ENCODE measurements at places on chromosomes 5 and 9.

GRCh38 chr5:33631786-33632185 lies 191.0 kb downstream of the TARS1 start:
- DNase-seq = no peak

DNA sequence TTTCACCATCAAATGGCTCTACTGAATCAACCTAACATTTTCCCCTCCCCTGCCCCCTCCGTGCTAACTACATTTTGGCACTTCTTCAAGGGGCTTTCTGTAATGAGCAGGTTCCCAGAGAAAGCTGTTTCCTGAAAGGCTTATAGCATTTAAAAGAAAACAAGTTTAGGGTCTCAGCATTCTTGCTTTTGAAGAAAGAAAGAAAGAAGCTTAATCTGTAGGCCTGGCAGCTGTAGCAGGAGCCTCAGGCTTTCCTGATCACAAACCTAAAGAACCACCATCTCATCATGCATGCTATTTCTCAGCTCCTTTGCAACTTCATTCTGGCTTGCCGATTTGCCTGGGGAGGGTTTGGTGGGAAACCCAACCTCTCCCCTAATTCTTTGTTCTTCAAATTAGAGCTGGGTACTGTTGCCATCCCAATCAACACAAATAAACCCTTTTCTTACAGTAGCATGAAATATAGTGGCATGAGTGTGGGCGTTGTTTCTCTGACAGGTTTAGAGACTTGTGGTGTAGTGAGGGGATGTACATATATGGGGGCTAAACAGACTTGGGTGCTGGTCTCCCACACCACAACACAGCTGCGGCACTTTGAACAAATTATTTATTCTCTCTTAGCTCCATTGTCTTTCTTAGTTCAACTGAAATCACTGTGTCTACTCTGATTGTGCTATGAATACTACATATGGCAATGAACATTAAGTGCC lies 160.5 kb upstream of the TNC start:
- DNase-seq = no peak

DNA sequence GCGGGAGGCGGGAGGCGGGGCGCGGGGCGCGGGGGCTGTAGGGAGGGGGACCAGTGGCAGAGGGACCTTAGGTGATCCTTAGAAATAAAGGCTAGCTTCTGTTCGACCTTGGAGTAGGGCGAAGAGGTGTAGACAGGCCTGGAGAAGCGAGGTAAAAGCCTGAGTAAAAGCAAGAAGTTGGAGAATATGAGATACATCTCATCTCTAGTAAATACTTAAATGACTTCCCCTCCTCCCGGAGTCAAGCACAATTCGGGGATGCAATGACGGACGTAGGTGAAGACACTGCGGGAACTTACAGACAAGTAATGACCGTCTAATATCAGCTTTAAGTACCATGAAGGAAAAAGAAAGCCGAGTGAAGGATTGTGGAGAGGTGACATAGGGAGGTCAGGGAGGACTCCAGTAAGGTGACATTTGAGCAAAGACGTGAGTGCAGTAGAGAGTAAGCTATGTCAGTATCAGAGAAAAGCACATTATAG lies 466 bp downstream of the SMC2 start:
- DNase-seq = no peak

DNA sequence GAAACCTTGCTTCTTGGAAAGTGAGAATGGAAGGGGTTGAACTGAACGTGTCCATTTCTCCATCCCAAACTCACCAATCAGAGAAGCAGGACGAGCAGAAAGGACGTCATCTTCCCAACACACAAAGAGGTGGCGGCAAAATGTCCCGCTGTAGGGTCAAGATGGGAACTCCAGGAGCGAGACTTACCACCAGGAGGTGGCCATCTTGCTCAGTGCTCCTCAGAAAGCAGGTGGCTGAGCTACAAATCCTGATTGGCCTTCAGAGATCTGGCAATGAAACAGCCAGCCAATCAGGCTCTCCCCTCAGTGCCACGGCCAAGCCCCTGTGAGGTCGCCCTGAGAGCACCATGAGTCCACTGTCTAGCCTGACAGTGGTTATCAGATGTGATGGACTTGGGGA lies 259.0 kb downstream of the NDUFS4 start:
- DNase-seq = no peak

DNA sequence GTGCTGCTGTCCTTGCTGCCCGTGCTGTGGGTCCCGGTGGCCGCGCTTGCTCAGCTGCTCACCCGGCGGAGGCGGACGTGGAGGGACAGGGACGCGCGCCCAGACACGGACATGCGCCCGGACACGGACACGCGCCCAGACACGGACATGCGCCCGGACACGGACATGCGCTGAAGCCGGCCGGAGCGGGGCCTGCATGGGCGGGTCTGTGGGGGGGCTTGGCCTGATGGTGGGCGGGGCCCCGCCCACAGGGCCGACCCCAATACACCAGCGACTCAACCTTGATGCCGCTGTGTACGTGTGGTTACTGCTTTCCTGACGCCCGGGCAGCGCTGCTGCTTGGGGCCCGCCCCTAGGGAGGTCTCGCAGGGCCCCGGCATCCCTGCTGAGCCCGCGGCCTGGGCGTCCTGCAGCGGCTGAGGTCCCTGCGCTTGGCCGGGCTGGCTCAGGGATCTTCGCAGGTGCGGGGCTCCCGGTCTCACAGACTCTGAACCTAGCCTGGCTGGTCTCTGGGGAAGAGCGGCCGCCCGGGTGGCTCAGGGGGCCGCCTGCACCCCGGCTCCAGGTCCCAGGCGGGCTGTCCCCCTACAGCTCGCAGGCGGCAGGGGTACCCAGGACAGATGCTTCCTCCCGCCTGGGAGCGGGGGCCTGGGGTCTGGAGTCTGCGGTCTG lies 20.9 kb downstream of the SLC6A18 start:
- DNase-seq = no peak

DNA sequence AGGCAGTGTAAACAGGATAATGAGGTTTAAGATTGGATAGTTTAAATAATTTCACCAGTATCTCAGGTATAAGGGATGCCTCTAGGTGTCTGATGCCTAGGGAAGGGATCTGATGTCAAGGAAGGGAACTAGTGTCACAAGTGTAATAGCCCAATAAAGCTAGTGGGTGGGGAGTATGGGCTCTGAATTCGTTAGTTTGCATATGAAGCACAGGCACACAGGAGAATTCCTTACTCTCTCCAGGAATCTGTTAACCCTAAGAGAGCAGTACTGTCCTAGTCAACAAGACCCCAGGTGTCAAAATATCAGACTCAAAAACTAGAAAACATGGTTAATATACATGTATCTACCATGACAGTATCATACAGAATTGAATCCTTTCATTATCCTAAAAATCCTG lies 352.5 kb upstream of the CYLC2 start:
- no peak for DNase-seq

- DNase-seq = no peak
These were observed 191.4 kb downstream of the MAN2A1 start for GRCh38 chr5:109880907-109881685.

DNA sequence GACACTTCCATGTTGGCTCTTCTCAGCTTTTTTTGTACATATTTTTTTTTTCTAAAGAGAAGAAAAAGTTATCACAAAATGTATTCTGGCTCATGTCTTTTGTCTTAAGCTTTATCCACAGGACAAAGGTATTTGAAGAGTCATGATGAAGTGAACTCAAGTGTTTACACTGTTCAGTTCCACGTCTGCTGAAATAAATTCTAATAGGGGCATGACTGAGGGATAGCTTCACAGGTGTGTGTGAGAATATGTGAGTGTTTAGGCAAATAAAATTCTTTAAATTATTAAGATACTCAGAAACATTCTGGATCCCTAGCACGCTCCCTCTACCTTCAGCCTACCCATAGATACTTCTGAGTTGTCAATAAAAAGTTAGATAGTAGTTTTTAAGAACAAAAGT lies 59.8 kb downstream of the BAAT start:
- no peak for DNase-seq

GRCh38 chr5:146799231-146799630 lies 79.3 kb downstream of the PPP2R2B start:
- DNase-seq = no peak

DNA sequence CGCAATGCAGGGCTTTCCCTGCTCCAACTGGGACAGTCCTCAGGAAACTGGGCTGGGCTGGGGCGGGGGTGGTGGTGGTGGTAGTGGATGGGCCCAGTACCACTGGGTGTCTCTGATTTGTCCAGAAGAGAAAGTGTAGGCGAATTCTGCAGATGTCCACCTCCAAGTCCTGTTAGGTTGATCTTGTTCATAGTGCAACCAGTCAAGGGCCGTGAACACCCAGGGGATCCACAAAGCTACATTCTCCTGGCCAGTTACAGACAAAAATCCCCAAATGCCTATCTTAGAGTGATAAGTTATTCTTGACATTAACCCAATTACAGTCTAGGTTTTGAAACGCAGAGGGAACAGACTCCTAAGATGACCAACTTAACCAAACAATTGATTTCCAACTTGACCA lies 97.5 kb upstream of the SHB start:
- DNase-seq = no peak

GRCh38 chr9:118088090-118088489 lies 383.9 kb downstream of the TLR4 start:
- no peak for DNase-seq

DNA sequence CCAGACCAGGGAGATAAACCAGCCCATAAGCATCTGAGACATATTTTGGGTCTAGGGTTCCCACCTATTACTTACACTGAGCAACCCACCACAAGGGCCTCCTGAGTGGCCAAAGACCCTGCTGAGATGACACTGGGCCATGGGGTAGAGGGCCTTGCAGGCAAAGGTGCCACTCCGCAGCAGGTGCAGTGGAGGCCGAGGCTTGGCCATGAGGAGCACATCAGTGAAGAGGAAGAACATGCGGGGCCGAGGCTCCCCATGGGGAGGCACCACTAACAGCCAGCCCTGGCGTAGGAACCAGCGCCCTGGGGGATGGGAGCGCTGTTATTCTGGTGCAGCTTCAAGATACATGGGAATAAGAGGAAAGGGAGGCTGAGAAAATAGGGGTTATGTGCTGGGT lies 2.6 kb downstream of the ARHGEF39 start:
- DNase-seq = no peak

- DNase-seq = no peak
These were observed 23.7 kb downstream of the SNX30 start for GRCh38 chr9:112774006-112774996.
